ENCODE measurements at places on chromosomes 1 and 21.
A peak's percentile ranks its signal among the peaks of the same experiment; 100 is the strongest.

- no peak for DNase-seq
Measured at GRCh38 chr1:227043755-227044154, 103.7 kb downstream of the COQ8A start.

- DNase-seq = no peak
Measured at GRCh38 chr1:97200595-97200994, 479.0 kb downstream of the PTBP2 start.

DNA sequence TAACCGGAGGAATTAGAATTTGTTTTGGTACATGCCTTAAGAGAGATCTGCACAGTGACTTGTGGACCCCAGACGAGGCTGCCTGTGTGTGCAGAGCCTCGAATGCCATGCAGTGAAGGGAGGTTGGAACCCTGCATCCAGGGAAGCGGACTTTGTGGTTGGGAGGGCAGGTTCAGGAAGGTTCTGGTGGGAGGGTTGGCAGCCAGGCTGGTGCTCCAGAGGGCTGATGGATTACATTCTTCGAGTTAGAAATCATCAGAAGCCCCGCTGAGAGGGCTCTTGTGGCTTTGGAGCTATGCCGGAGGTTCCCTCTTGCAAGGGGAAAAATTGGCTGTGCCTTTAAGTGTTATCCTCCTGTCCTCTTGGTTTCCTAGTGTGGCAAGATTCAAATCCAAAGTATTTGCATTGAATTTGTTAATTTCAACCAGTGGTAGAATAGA lies 21.1 kb downstream of the ROR1 start:
- no peak for DNase-seq

- DNase-seq = no peak
Measured at GRCh38 chr1:204874274-204874673, 3.6 kb downstream of the NFASC start.

GRCh38 chr1:63848733-63849132 lies 74.9 kb downstream of the ROR1 start:
- DNase-seq = no peak

DNA sequence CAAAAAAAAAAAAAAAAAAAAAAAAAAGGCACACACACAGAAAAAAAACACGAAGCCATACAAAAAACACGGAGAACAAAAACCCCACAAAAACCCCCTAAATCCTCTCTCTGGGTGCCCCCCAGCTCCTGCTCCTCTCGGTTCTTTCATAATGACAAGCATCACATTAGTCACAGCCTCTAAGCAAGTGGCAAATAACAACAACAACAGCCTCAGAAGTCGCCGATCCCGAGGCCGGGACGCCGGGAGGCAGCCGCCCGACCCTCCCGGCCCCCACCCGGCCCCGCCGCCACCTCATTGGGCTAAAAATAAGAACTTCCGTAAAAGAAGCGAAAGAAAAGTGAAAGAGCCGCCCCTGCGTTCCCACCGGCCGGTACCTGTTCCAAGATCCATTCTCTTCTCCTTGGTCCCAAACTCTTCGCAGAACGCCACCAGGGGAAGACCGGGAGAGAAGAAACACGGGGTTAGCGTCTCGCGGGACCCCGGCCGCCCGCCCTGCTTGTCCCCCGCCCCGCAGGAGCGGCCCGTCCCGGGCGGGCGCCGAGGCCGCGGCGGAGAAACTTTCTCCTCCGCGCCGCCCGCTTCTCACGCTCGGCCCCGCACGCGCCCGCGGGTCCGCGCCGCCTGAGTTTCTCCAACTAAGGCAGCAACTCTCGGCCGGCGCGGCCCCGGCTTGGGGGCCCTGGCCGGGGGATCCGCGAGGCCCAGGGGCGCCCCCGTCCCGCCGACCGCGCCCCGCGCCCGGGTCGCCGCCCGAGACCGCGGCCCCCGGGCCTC lies 102.8 kb downstream of the CASZ1 start:
- DNase-seq = no peak

DNA sequence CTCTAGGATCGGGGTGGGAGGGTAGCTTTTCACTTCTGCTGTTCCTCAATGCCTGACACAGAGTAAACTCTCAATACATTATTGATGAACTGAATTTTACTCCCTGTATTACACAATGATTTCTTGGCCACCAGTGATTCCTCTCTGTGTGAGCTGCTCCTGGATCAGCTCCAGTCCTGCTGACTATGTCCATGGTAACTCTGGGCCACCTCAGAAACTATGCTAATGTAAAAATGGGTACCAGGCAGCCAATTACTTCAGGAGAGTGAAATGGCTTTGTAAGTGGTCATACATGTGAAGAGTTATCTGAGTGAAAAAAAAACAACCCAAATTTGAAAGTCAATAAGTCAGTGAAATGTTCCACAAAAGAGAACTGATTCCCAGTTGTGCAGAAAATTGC lies 311.0 kb downstream of the KCNH1 start:
- no peak for DNase-seq

GRCh38 chr1:91611483-91611917 lies 110.8 kb downstream of the CDC7 start:
- DNase-seq = peak; percentile 17

DNA sequence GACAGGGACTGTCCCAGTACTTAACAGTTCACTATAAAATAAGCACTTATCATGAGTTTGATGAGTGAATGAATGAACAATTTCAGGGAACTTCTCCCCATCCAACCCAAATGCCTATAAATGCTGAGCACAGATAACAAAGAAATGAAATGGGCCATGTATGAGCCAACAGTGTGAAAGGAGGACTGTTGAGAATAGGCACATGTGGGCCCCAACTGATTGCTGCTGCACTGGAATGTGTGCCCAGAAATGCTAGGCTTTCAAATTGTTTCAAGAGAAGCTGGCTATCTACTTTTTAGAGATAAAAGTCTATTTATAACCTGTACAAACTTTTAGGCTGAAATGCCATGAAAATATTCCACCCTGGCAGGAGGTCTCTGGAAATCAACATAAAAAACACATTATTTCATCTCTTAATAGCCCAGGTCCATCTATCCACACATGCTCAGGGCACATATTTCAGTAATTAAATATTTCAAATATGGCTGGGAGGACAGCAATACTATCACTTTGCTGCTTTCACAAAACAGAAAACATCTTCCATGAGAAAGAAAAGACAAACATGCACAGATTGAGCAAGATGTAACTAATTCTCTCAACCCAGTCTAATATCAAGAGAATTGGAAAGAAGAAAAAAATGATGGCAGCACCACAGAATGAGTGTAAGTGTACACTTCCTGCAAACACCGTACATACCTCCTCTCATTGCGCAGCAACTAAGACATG lies 49.8 kb downstream of the COLGALT2 start:
- no peak for DNase-seq

GRCh38 chr1:44934791-44935190 lies 51.6 kb downstream of the EIF2B3 start:
- DNase-seq = no peak

- DNase-seq = no peak
Measured at GRCh38 chr1:243471026-243471685, 215.3 kb downstream of the SDCCAG8 start.

DNA sequence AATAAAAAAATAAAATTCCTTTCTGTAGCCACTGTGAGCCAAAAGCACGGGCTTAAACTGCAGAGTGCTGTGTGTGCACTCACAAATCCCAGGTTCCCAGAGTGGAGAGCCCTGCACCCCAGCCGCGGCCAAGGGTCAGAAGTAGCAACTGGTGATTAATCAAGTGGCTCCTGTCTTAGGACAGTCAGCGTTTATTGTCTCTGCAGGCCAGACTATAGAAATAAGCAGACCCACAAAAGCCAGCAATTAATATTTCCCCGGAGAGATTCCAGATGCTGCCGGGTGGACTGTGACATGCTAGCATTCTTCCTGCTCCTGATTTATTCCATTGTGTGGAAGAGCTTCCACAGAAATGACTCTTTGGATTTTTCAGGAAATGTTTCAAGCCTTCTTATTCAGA lies 412.2 kb downstream of the KIF26B start:
- DNase-seq = no peak

DNA sequence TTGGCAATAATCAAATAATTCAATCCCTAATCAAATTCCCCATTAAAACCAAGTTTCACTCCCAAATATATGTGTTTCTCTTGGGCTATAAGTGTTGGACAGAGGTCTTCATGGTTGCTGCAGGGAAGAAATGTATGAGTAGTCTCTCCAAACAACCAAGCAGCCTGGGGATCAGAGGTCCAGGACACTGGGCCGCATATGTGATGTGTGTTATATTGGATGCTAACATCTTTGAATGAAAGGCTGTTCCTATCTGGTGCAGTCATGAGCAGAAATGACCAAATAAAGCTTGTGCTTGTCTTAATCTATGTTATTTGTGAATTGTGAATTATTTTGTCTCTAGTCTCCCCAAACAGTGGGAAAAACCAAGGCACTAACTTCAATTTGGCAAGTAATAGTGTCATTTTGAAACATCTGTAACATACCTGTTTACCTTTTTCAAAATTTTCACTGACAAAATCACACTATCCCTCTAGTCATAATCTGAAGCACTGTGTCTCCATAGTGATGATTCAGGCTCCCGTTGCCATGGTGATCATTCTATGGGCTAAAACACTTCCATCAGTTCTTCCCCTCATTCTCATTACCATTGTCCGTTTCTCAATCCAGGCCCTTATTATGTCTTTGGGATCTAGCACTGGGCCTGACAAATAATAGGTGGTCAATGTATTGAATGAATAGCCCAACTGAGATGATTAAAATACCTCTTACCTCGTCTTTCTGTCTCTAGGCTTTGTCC lies 12.5 kb upstream of the TADA1 start:
- DNase-seq = no peak

DNA sequence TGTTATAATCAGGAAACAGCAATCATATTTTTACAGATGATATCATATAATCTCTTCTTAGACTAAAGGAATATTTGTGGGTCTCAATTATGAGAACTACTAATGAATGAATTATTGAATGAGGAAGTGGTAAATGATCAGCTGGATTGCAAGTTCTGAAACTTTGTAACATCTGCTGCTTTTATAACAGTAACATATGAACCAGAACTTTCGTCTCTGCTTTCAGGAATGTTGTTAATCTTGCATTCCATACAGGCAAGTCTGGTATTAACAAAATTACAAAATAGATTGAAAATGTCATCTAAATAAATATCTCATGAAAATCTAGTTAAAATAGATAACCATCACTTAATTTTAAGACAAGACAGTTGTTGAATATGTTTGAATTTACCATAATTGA lies 110.5 kb upstream of the COL11A1 start:
- DNase-seq = no peak

DNA sequence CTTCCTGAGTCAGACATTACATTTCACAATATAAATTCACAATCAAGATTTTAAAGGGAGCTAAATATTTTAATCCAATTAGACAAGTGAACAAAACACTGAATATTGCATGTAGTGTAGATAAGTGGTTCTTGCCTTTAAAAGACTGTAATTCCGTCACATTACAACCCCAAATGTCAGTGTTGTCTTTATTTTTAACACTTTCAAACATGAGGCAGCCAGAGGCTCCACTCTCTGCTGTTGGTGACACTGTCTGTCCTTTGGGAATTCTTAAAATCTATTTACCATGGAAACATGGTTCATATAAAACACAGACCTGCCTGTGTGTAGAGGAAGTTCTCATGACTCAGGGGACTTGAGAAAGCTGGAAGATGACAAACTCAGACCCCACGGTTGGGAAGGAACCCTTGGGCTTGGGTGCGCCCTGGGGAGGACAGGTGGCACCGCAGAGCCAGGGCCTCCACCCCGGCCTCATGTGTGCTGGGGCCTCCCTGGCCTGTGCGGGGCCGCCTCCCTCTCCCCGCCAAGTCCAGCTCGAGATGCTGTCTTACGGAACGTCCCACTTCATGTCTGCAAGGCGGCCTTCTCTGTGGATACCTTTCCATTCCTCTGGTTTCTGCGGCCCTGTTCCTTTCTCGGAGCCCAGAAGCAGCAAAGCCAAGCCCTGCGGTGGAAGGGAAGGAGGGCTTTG lies 239.0 kb downstream of the SDCCAG8 start:
- DNase-seq = no peak

DNA sequence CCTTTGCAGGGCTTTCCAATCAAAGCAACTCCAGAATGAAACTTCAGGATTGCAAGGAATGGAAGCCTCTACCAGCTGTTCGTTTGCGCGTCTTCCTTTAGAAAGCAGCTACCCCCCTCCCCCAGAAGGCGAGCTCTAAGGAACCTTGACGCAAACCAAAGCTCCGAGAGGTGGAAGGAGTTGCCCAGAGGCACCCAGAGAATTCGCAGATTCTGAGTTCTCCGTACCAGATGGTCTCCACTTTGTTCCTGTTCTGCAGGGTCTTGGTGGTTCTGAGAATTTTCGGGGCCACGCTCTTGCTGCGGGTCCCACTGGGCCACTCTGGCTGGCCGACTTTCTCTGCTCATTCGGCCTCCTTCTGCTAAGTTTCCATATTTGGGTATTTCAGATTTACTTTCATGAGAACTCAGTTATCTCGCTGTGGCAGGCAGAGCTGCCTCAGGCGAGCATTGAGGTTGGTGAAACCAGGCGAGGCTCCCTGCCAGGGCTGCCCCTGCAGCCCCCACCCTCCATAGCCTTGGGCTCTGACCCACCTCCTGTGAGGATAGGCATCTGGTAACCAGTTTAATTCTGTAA lies 801 bp downstream of the TRAF5 start:
- no peak for DNase-seq

GRCh38 chr1:95583661-95584210 lies 349.7 kb downstream of the RWDD3 start:
- DNase-seq = no peak

- DNase-seq = no peak
Measured at GRCh38 chr1:82807563-82807962, 1006.8 kb downstream of the ADGRL2 start.

DNA sequence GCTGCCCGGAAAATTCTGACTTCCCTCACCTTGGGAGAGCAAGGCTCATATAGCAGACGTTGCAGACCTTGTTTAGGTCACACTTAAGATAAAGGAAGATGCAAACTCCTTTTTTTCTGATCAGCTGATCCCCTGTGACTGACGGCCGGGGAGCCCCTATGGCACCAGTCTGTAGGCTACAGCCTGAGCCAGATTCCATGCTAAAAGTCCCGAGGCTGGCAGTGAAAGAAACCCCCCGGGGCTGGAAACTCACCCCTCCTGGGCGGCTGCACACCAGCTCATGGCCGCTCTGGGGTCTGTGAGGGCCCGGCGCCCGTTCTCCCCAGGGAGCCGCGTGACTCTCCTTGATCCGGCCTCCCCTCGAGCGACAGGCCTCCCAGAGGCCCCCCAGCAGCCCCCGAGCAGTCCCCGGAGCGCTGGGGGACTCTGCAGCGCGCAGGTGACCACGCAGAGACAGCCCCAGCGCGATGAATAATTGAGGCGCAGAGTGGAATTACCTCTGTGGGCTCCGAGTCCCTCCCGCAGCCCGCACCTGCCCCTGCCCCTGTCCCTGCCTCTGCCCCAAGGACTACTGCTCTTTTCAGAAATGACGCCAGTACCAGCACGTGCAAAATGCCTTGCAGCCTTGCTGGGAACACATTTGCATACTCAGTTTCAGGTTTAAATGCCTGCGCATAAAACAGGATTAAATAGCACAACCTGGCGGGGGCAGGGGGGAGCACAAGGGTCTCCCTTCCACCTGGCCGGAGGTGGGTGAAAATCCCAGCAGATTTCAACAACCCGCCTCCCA lies 62.6 kb upstream of the CLDN14 start:
- DNase-seq = no peak

GRCh38 chr1:30768830-30769718 lies 11.5 kb upstream of the LAPTM5 start:
- DNase-seq = no peak

- DNase-seq = no peak
Measured at GRCh38 chr1:25800703-25801377, 847 bp downstream of the SELENON start.
